ENCODE measurements at places on chromosomes 4 and X. TPM values are rescaled to one million over a fixed set of nuclear protein-coding genes. Genes with fewer than 3 reads are reported as not detected.
A peak's percentile ranks its signal among the peaks of the same experiment; 100 is the strongest.

GRCh38 chr4:101328063-101328602 is 19.2 kb downstream of the PPP3CA start:
- no peaks in the 10 kb centered on the region for H3K36me3 ChIP-seq
- peak overlapping the region; percentile 73 for H3K4me3 ChIP-seq
- no peak for DNase-seq
- no peaks in the 10 kb centered on the region for H3K27me3 ChIP-seq
- H3K27ac ChIP-seq = peak overlapping the region; percentile 80
- H3K4me1 ChIP-seq = peaks cover 49% of the 10 kb centered on the region

GRCh38 chr4:59063015-59063720 is 1953.0 kb upstream of the IGFBP7 start:
- no peaks in the 10 kb centered on the region for H3K4me1 ChIP-seq
- DNase-seq = no peak
- no peaks in the 10 kb centered on the region for H3K27me3 ChIP-seq
- no peaks in the 10 kb centered on the region for H3K36me3 ChIP-seq
- no peak overlapping the region for H3K27ac ChIP-seq
- no peak overlapping the region for H3K4me3 ChIP-seq

- H3K4me1 ChIP-seq = no peaks in the 10 kb centered on the region
- H3K36me3 ChIP-seq = no peaks in the 10 kb centered on the region
- DNase-seq = no peak
- no peaks in the 10 kb centered on the region for H3K27me3 ChIP-seq
- no peak overlapping the region for H3K4me3 ChIP-seq
Observed at GRCh38 chr4:125801373-125801772, 486.6 kb downstream of the FAT4 start.

GRCh38 chr4:43846111-43846587 is 602.5 kb downstream of the KCTD8 start:
- H3K27ac ChIP-seq = no peak overlapping the region
- H3K4me3 ChIP-seq = no peak overlapping the region
- DNase-seq = no peak
- H3K4me1 ChIP-seq = no peaks in the 10 kb centered on the region

DNA sequence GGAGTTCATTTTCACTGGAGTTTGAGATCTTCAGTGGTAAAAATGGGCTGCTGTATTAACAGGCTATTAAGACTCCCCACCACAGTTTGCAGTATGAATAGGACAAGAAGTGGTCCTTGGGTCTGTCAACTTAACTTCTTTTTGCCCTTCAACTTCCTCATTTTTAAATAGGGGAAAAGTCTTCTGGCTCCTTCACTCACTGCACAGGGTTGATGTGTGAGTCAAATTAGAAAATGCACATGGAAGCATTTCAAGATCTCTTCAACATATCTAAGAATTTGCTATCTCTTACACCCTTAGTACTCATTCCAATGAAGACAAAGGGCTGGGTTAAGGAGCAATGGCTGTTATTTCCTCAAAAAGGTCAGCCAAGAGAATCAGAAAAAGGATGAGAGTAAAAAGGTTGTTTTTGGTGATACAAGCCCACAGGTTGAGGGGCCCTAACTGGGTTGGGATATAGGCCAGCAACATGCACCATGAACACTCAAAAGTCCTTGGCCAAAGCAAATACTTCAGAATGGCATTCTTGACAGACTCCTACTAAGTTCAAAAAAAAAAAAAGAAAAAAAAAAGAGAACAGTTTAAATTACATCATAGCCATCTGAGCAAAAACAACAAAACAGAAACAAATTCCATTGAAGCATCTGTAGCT is 13.4 kb downstream of the PDE5A start:
- no peaks in the 10 kb centered on the region for H3K36me3 ChIP-seq
- peaks cover 11% of the 10 kb centered on the region for H3K27me3 ChIP-seq
- no peak overlapping the region for H3K27ac ChIP-seq

GRCh38 chrX:150643271-150643670 is 49.9 kb upstream of the MTMR1 start:
- no peak for DNase-seq
- no peak overlapping the region for H3K4me3 ChIP-seq
- H3K4me1 ChIP-seq = no peaks in the 10 kb centered on the region
- peaks cover 5% of the 10 kb centered on the region for H3K36me3 ChIP-seq

- peaks cover 21% of the 10 kb centered on the region for H3K4me1 ChIP-seq
- no peak for DNase-seq
- no peak overlapping the region for H3K4me3 ChIP-seq
- no peaks in the 10 kb centered on the region for H3K27me3 ChIP-seq
- H3K27ac ChIP-seq = no peak overlapping the region
Observed at GRCh38 chr4:153428941-153429475, 37.2 kb upstream of the TMEM131L start.

DNA sequence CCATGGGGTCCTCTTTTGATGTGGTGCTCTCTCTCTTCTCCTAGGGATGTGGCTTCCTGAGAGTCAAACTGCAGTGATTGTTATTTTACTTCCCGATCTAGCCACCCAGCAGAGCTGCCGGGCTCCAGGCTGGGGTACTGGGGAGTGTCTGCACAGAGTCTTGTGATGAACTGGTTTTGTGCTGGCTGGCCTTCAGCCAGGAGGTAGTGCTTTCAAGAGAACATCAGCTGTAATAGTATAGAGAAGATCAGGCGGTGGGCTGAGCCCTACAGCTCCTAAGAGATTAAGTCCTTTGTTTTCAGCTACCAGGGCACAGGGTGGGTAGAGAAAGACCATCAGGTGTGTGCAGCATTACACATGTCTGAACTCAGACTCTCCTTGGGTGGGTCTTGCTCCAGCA is 59.0 kb upstream of the AGTR2 start:
- no peaks in the 10 kb centered on the region for H3K4me1 ChIP-seq
- H3K4me3 ChIP-seq = no peak overlapping the region
- H3K36me3 ChIP-seq = peaks cover 5% of the 10 kb centered on the region
- H3K27me3 ChIP-seq = peaks cover 8% of the 10 kb centered on the region
- no peak for DNase-seq

- H3K4me3 ChIP-seq = no peak overlapping the region
- H3K27ac ChIP-seq = no peak overlapping the region
- peaks cover 7% of the 10 kb centered on the region for H3K27me3 ChIP-seq
- no peaks in the 10 kb centered on the region for H3K4me1 ChIP-seq
- no peak for DNase-seq
Observed at GRCh38 chr4:118869808-118870342, 18.8 kb upstream of the SYNPO2 start.

GRCh38 chr4:75598390-75598789 is 31.9 kb downstream of the CDKL2 start:
- peak overlapping the region; percentile 40 for H3K27ac ChIP-seq
- H3K27me3 ChIP-seq = peaks cover 4% of the 10 kb centered on the region
- H3K36me3 ChIP-seq = no peaks in the 10 kb centered on the region
- H3K4me1 ChIP-seq = no peaks in the 10 kb centered on the region
- no peak for DNase-seq
- H3K4me3 ChIP-seq = no peak overlapping the region

GRCh38 chrX:16212436-16212835 is 45.2 kb downstream of the MAGEB17 start:
- H3K4me3 ChIP-seq = no peak overlapping the region
- no peak for DNase-seq
- H3K36me3 ChIP-seq = no peaks in the 10 kb centered on the region
- peaks cover 9% of the 10 kb centered on the region for H3K27me3 ChIP-seq
- H3K27ac ChIP-seq = no peak overlapping the region
- no peaks in the 10 kb centered on the region for H3K4me1 ChIP-seq

GRCh38 chr4:26299254-26299882 is 21.4 kb upstream of the RBPJ start:
- peak overlapping the region; percentile 64 for H3K27ac ChIP-seq
- no peaks in the 10 kb centered on the region for H3K36me3 ChIP-seq
- H3K4me3 ChIP-seq = peak overlapping the region; percentile 73
- DNase-seq = no peak
- peaks cover under 1% of the 10 kb centered on the region for H3K27me3 ChIP-seq

GRCh38 chr4:6898763-6899162 is 10.9 kb upstream of the TBC1D14 start:
- H3K27me3 ChIP-seq = no peaks in the 10 kb centered on the region
- peak; percentile 20 for DNase-seq
- H3K4me1 ChIP-seq = peaks cover 39% of the 10 kb centered on the region

GRCh38 chr4:139556724-139557555 is 921 bp upstream of the SETD7 start:
- peaks cover 27% of the 10 kb centered on the region for H3K4me1 ChIP-seq
- peaks cover 29% of the 10 kb centered on the region for H3K27me3 ChIP-seq
- H3K36me3 ChIP-seq = no peaks in the 10 kb centered on the region
- peak overlapping the region; percentile 96 for H3K4me3 ChIP-seq

DNA sequence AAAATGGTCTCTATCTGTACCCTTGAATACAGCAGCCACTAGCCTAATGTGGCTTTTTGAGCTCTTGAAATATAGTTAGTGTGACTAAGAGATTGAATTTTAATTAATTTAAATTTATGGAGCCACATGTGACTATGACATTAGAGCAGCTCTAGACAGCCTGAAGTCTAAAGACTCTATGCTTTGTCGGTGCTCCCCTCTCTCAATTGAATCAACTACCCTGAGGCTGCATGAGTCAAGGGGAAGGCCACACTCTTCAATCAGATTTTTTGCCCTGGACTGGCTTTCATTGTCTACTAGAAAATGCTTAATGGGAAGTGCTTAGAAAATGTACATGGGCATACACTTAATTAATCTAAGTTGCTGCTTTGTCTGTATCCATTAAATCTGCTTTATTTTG is 11.7 kb downstream of the TLR7 start:
- H3K4me1 ChIP-seq = no peaks in the 10 kb centered on the region
- no peaks in the 10 kb centered on the region for H3K36me3 ChIP-seq
- H3K27me3 ChIP-seq = no peaks in the 10 kb centered on the region
- no peak overlapping the region for H3K27ac ChIP-seq
- no peak overlapping the region for H3K4me3 ChIP-seq

DNA sequence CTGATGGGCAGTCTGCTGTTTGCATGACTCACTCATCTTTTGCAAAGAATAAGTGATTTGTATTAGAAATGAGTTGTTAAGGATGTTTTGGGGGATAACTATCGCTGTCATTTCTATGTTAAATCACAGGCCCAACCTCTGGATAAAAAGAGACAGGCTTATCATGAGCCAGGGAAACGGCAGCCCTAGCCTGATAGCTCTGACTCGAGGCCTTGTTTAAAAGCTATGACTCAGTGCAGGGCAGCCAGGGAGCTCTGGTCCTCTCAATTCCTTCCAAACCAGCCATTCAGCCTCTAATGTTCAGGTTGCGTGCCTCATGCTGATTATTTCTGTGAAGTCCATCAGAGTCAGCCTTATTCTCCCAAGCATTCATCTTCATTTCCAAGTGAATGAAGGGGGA is 305.9 kb upstream of the HAND2 start:
- no peaks in the 10 kb centered on the region for H3K4me1 ChIP-seq
- no peaks in the 10 kb centered on the region for H3K27me3 ChIP-seq
- H3K36me3 ChIP-seq = no peaks in the 10 kb centered on the region

DNA sequence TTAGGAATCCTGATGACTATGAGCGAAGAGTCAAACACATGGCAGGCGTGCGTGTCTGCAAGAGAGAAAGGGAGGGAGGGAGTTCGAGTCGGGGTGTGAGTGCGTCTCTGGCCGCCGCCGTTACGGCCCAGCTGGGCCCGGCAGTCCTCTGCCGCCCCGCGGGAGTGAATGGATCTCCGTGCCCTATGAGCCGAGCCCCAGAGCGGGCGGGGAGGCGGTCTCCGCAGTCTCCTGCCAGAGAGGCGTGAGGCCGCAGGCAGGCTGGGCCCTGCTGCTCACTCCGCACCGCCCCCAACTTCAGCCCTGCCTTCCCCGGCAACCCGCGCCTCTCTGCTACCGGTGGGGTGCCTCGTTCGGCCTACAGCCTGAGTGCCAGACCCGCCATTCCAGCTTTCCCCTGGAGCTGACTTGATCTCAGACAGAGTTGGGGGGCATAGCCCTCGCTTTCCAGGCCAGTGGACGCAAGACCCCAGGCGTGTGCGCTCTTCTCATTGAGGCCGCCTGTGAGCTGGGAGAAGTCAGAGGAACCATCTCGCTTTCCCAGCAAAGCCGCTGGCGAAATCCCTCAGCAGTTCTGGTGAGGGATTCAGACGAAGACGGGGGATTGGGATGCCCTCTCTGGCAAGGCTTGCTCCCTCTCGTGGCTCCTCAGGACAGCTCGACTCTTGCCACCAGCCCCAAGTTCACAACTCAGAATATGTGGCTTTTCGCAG is 1.4 kb downstream of the SLC16A2 start:
- H3K27me3 ChIP-seq = peaks cover 6% of the 10 kb centered on the region
- H3K27ac ChIP-seq = no peak overlapping the region
- H3K4me1 ChIP-seq = peaks cover 9% of the 10 kb centered on the region
- H3K4me3 ChIP-seq = peak overlapping the region; percentile 39
- DNase-seq = no peak
- H3K36me3 ChIP-seq = no peaks in the 10 kb centered on the region

GRCh38 chr4:113998531-113998930 is 19.1 kb upstream of the ARSJ start:
- H3K27me3 ChIP-seq = no peaks in the 10 kb centered on the region
- H3K4me1 ChIP-seq = no peaks in the 10 kb centered on the region
- no peak for DNase-seq

DNA sequence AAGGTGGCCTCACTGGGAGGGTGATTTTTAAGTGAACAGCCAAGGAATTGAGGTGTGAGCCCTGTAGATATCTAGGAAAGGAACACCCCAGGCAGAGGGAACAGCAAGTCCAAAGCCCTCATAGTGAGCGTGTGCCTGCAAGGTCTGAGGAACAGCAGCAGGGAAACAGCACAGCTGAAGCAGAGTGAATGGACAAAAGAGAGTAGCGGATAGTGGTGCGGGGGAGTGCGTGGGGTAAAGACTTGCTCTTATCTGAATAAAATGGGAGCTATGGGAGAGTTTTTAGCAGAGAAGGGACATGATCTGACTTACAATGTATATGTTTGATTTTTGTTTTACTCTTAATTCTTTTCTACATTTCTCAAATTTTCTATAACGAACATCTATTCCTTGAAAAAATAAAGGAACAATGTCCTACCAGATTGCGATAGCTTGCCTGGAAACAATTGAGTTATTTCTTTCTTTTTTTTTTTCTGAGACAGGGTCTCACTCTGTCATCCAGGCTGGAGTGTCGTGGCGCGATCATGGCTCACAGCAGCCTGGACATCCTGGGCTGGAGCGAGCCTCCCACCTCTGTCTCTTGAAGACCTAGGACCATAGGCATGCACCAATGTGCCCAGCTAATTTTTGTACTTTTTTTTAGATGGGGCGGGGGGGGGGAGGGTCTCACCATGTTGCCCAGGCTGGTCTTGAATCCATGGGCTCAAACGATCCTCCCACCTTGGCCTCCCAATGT is 19.5 kb upstream of the HADH start:
- H3K27ac ChIP-seq = no peak overlapping the region
- H3K4me3 ChIP-seq = no peak overlapping the region
- H3K4me1 ChIP-seq = peaks cover 13% of the 10 kb centered on the region
- H3K36me3 ChIP-seq = peaks cover 6% of the 10 kb centered on the region
- H3K27me3 ChIP-seq = no peaks in the 10 kb centered on the region
- DNase-seq = no peak

- peak overlapping the region; percentile 75 for H3K27ac ChIP-seq
- peaks cover 16% of the 10 kb centered on the region for H3K36me3 ChIP-seq
- no peak for DNase-seq
- peak overlapping the region; percentile 49 for H3K4me3 ChIP-seq
- H3K4me1 ChIP-seq = peaks cover 31% of the 10 kb centered on the region
Observed at GRCh38 chr4:102535398-102536082, 34.4 kb downstream of the NFKB1 start.

ETDA gene
- total RNA-seq = not detected

FAM133A gene
- not detected for total RNA-seq

HAND2 gene
- total RNA-seq = not detected

OTC gene
- not detected for total RNA-seq

FAAH2 gene
- total RNA-seq = 1.1 TPM

STPG2 gene
- not detected for total RNA-seq

ATRX gene
- 99.5 TPM for total RNA-seq

RAB40AL gene
- 1.3 TPM for total RNA-seq

NAA15 gene
- total RNA-seq = 100 TPM

TKTL2 gene
- total RNA-seq = not detected

FAM50A gene
- total RNA-seq = 75.2 TPM

PACRGL gene
- 7.8 TPM for total RNA-seq
